CD4-positive, alpha-beta T cell (primary cell): ENCODE measurements at places on chromosomes 7 and 10. TPM values are rescaled to one million over a fixed set of nuclear protein-coding genes. Genes with fewer than 3 reads are reported as not detected.

The NPSR1 gene
- total RNA-seq: not detected

The CC2D2B gene
- not detected for total RNA-seq

The EPO gene
- total RNA-seq: not detected

The EN2 gene
- total RNA-seq: not detected

The MYL7 gene
- total RNA-seq: not detected

The CAV1 gene
- total RNA-seq: not detected

The XPNPEP1 gene
- total RNA-seq: 50.3 TPM

The HOXA2 gene
- not detected for total RNA-seq

The DENND10 gene
- 45.6 TPM for total RNA-seq

The TMEM273 gene
- total RNA-seq: 1.8 TPM

The NRG3 gene
- total RNA-seq: not detected

The OR9A4 gene
- not detected for total RNA-seq

The FZD1 gene
- total RNA-seq: 0.22 TPM

The TBX20 gene
- 0.17 TPM for total RNA-seq

The HKDC1 gene
- total RNA-seq: 4.5 TPM

The CPEB3 gene
- 1.2 TPM for total RNA-seq

The C7orf57 gene
- total RNA-seq: not detected

The C10orf62 gene
- total RNA-seq: not detected

The DOCK4 gene
- 0.31 TPM for total RNA-seq

The ZPBP gene
- total RNA-seq: not detected

The PDGFA gene
- 0.55 TPM for total RNA-seq

The FAM25A gene
- not detected for total RNA-seq

The PYROXD2 gene
- 8.5 TPM for total RNA-seq

The PRPS1L1 gene
- not detected for total RNA-seq
